ENCODE measurements at places on chromosomes 2 and 18.
A peak's percentile ranks its signal among the peaks of the same experiment; 100 is the strongest.

GRCh38 chr2:101197215-101197745 lies 46.1 kb upstream of the TBC1D8 start:
- ATAC-seq = no peak

GRCh38 chr2:39234754-39235153 lies 9.0 kb downstream of the CDKL4 start:
- ATAC-seq = no peak

DNA sequence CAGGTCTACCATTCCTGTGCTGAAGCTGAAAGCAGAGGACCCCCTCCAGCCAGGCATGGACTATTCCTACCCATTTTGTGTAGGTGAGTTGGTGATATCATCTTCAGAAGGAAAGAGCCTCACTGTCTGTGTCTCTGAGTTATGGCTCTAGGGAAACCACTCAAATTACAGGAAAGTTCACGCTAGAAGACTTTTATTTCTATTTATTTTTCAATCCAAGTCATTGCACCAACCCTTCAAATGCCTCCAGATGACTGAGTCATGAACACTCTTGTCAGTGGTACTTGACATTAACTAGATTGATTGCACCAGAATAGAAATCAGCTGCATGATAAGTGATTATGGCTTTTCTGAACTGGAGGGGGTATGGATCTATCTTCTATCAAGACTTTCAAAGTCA lies 338.4 kb downstream of the MBD2 start:
- peak; percentile 85 for ATAC-seq

GRCh38 chr2:219416235-219416602 lies 2.0 kb upstream of the DES start:
- no peak for ATAC-seq

DNA sequence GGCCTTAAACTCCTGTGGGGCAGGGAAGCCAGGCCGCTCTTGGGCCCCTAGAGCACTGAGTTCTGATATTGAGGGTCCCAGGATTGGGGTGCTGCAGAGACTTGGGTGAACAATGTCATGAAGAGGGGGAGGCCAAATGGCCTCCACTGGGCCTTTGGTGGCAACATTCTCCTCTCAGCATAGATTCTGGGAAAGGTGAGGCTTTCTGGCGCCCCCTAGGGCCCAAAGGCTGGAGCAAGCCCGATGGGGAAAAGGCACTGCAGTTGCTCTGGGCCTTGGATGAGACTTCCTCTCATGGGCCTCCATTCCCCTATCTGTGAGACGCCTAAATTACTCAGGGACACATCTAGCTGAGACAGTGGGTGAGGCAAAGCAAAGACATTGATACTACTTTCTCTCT lies 84.8 kb downstream of the ACAA2 start:
- ATAC-seq = no peak

DNA sequence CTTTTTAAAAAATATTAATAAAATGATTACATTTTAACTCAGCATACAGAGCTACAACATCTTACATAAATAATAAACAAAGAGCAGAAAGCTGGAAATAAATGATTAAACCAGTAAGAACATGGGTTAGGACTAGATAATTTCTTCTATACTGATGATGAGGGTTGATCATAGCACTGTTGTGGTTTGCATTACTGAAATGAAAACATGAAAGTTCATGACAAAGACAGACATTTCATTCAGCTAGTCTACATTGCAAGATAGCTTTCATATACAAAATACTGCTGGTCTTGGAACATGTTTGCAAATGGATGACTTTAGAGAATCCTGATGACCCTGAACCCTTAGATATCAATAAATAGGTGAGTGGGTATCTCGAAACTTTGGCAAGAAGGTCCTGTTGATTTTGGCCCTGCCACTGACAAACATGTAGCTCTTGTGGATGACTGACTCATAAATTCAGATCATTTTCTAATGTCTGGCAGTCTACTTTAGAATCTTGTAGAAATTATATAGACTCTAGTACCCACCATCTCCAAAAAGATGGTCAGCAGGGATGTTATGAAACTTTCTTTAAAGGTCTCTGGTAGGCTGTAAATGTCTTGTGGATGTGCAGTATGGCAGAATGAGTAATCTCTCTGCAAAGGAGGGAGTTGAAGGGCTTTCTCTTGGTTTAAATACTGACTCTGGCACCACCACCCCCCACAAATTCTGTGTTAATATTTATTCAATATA lies 15.5 kb upstream of the CDC42EP3 start:
- ATAC-seq = no peak

GRCh38 chr2:241132538-241133435 lies 16.5 kb downstream of the PASK start:
- ATAC-seq = no peak

DNA sequence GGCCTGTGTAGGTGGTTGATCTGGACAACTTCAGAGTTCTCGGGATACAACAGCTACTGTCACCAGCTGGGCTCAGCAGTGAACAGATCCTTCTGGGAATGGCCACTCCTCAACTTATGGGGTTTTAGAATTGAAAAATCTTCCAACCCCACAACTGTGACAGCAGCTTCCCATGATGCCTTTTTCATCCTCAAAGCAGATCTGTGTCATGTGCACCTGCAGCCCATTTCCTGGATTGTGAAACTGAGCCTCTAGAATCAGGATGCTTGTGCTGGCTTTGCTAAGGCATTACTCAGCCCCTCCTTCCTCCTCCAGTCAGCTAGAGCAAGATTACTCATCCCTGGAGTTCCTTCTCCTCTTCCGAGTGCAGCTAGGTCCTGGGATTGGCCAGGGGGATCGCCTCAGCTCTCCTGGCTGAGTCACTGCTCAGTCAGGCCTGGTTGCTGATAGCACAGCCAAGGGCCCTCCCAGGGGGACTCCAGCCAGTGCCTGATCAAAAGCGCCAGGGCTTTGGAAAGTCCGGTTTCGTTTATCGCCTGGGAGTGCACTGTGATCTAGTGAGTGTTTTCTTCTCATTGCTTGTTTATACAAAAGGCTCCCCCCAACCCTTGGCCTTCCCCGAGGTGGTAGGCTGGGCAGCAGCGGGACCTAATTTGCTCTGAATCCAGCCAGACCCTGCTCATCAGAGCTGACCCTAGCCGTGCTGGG lies 2.4 kb upstream of the LPIN1 start:
- ATAC-seq = peak; percentile 73

DNA sequence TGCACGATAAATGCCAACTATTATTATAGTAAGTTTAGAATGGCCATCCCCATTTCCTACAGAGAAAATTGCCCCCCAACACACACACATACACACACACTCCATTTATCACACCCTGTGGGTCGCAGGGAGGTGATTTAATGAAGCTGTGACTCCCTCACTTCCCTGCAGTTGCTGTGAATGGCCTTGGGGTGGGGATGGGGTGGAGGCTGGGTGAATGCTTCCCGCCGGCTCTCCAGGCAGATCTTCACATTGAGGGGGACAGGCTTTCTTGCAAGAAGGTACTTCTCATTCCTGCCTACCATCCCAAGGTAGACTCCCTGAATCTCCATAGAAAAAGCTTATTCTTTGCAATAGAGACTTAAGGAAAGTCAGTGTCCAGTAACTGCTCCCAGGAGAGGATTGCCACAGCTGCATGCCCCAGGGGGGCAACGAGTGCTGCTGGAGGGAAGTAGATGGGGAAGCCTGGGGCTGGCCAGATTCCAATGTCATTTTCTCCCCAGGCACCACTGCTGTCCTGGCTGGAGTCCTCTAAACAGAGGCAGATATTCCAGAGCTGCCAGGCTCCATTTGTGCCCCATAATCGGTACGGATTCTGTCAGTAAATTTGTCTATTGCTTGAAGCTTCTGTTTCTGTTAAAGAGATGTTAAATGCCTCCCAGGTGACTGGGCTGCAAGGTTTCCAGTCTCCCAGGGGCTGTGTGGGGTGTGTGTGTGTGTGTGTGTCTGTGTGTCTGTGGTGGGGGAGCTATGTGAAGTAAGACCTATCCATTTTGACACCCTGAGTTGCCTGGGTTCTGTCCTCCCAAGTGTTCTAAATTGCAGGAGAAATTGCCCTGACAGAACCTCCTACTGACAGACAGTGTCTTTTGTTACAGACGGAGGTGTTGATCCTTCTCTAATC lies 265.5 kb downstream of the SRBD1 start:
- ATAC-seq = peak; percentile 57

GRCh38 chr2:5991305-5991968 lies 299.3 kb downstream of the SOX11 start:
- ATAC-seq = peak; percentile 34

- peak; percentile 47 for ATAC-seq
These were observed 78.0 kb downstream of the NDUFA10 start for GRCh38 chr2:239946864-239947728.

DNA sequence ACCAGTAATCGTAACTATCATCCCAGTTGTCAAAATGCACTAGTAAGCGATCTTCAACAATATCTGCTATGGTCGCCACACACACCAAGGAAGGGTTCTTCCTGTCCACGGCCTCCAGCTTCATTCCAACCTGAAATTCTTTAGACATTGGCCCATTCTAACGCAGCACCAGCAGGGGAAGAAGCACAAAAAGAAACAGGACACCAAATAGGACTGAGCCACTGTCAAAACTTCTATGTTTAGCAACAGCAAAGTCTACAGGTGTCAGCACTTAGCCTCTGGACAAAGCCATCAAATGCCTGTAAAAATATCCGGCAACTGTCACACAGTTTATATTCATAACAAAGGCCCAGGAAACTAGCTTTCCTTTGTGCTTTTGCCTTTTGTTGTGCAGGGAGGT lies 175.0 kb downstream of the L3MBTL4 start:
- no peak for ATAC-seq

DNA sequence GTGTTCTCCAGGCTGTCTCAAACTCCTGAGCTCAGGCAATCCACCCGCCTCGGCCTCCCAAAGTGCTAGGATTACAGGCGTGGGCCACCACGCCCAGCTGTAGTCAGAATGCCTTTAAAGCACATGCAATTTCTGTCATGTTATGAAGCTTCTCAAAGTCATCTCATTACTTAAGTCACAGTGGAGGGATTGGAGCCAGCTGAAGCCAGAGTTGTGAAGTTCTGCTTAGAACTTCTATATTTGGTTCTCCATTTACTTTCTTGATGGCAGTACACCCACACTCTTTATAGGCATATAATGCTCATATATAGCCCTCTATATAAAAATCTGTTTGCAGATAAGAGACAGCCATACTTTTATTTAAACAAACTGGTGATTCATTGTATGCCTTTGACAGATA lies 68.8 kb upstream of the CWC22 start:
- no peak for ATAC-seq

DNA sequence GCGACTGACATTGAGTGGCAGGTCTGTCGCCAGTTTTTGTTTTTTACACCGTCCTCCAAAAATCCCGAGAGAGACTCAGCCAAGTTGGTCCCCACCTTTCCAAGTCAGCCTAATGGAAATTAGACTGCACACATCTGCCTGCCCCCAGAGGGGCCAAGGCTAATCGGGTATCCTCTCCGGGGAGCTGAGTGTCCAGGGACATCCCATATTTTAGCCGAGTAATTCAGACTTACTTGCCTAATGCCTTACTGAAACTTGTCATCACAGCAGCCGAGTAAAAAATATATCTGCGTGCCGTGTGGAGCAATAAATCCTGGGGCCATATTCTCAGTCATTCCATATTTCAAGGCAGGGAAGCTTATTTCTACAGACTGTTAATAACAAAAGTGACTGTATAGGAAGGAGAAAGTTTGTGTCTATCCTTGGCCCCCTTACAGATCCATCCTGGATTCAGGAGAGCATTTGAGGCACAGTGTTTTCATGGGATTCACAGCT lies 38.9 kb upstream of the NRP2 start:
- peak; percentile 80 for ATAC-seq

DNA sequence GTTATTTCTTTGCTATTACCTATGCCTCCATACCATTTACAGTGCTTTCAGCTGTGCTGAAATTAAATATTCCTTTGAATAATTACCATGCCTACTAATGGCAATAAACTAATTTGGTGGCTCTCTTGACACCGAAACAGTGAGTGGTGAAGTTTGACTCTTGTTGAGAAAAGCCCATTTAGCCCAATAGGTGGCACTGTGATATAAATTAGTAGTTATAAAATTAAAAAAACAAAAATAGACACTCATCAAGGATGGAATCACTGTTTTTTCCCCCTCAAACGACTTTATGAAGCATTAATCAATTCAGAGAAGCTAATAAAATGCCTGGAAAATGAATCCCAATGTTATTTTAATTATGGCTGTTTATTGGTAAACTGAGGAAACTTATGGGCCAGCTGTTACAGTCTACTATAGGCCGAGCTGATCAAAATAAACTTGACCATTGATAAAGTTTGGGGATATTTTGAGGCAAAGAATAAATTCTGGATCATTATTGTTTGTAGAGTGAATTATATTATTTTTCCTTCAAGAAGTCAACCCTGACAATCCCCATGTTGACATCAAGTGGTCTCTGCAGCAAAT lies 339.6 kb downstream of the TRIB2 start:
- ATAC-seq = no peak

DNA sequence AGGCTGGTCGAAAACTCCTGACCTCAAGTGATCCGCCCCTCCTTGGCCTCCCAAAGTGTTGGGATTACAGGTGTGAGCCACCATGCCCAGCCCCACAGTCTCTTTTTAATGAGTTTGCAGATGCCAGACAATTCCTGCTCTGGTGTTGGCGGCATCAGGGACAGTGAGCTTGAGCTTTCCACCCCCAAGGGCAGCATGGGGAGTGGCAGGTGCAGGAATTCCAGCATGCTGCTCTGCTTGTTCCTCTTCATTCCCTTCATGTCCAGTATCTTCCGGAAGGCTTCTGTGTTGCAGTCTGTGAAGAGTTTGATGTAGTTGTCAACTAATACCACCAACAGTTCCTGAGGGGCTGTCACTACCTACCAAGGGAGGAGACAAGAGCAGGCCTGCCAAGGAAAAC lies 137.3 kb downstream of the SS18 start:
- ATAC-seq = no peak

GRCh38 chr2:130831356-130831755 lies 5.4 kb upstream of the ARHGEF4 start:
- no peak for ATAC-seq

DNA sequence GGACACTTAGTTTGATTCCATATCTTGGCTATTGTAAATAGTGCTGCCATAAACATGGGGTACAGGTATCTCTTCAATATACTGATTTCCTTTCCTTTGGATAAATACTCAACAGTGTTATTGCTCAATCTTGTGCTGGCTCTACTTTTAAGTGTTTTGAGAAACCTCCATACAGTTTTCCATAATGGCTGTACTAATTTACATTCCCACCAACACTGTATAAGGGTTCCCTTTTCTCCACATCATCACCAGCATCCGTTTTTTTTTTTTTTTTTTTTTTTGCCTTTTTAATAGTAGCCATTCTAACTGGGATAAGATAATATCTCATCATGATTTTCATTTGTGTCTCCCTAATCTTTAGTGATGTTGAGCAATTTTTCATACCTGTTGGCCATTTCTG lies 29.9 kb upstream of the GALNT5 start:
- ATAC-seq = no peak

- ATAC-seq = no peak
These were observed 75.1 kb upstream of the TANK start for GRCh38 chr2:161085149-161085548.

DNA sequence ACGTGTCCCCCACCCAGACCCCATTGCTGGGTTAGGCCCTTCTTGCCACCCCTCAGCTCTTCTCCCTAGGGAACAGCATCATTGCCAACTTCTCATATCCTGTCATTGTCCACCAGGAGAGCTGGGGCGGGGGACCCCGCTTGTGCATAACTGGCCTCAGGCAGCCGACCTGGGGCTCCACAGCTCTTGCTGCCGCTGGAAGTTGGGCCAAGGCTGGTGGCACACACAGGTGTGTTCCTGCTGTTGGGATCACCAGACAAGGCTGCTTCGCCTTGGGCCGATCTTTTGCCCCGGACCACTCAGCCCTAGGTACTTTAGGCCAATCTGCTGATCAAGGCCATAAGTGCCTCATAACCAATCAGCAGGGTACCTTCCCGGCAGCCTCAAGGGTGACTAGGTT lies 28.6 kb downstream of the TPRKB start:
- no peak for ATAC-seq

All from motor neuron (in vitro differentiated cells).